ENCODE measurements at places on chromosomes 16 and 17.

DNA sequence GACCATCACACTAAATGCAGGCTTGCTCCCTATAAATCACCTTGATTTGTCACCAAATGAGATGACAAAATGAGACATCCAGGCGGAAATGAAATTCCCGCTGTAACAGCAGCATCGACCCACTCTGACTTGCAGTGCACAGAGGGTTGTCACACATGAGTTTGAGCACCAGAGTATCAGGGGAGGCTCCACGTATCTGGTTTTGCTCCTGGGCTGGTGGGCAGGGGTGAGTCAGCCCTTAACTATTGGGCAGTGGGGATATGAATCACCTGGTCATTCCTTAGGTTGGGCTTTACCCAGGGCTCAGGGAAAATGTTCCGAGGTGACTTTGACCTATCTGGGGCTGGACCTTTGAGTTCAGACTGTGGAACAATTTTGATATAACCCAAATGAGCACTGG is 245.2 kb upstream of the CCL2 start:
- DNase-seq: no peak

DNA sequence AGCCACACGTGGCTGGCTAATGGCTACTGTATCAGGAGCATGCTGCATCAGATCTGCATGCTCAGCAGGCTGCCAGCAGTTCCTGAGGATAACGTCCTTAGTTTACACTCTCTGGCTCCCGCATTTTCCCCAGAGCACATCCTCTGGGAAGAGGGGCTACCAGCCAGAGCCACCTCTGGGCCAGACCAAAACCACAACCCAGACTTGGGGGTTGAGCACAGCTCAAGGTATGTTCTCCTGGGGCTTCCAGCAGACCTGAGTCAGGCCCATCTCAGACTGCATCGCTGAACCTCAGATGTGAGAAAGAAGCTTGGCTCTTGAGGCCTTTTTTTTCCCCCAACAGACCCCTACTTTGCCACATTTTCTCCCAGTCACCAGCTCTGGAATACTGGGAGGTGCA is 23.7 kb upstream of the WSCD1 start:
- no peak for DNase-seq

DNA sequence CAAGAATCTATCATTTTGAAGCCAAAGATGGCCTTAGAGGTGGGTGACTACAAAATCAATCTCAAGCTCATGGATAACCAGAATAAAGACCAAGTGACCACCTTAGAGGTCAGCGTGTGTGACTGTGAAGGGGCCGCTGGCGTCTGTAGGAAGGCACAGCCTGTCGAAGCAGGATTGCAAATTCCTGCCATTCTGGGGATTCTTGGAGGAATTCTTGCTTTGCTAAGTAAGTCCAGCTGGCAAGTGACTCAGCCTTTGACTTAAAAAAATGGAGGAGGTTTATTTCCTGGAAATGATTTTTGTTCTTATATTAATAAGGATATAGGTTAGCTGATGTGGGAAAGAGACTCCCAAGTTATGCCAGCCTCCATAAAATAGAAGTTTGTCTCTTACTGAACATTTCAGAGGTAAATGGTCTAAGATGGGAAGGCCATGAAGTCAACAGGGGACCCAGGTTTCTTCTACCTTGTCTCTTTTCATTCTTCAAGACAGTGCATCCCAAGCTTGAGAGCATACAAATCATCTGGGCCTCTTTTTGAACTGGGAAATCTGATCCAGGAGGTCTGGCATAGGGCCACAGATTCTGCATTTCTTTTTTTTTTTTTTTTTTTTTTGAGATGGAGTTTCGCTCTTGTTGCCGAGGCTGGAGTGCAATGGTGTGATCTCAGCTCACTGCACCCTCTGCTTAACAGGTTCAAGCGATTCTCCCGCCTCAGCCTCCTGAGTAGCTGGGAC is 19.8 kb upstream of the TANGO6 start:
- peak; percentile 92 for DNase-seq

DNA sequence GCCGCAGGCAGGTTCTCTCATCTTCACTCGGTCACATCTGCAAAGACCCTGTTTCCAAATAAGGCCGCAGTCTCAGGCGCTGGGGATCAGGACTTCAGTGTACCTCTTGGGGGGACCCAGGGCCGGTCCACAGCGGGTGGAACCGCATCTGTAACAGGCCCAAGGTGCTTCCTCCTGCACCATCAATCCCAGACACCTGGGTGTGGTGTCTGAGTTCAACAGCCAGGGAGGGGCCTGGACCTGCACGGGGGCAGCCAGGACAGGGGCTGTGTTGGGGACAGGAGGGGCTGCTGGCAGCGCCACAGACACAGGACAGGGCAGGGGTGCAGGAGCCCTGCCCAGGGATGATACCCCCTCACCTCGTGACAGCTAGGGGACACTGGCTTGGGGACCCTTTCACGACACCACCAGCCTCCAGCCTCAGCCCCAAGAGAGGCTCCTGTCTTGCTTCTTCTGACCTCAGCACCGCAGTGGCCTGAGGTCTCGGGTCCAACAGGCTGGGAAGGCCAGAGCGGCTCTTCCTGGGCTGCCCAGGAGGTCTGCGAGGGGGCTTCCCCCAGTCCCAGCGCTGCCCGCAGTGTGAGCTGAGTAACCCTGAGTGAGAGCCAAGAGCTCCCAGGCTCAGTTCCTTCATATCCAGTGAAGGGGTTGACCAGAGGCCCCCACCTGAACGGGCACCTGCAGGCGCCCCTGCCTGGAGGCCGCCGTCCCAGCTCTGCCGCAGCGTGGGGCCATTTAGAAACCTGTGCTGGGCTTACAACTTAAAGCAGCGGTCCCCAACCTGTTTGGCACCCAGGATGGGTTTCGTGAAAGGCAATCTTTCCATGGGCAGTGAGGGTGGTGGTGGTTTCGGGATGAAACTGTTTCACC is 30.7 kb upstream of the BAHCC1 start:
- DNase-seq: no peak

GRCh38 chr17:82300707-82301270 is 16.6 kb downstream of the CD7 start:
- DNase-seq: peak; percentile 52

- no peak for DNase-seq
Observed at GRCh38 chr16:49593424-49594040, 219.9 kb downstream of the C16orf78 start.

DNA sequence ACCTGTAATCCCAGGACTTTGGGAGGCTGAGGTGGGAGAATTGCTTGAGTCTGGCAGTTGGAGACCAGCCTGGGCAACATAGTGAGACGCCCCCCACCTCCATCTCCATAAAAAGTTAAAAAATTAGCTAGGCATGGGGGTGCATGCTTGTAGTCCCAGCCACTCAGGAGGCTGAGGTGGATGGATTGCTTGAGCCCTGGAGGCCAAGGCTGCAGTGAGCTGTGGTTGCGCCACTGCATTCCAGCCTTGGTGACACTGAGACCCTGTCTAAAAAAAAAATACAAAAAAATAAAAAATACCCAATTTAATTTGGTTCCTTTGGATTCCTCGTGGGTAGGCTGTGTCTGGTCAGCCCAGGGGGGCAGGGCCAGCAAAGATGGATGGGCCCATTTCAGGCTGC is 26.1 kb upstream of the TAC4 start:
- DNase-seq: no peak

- DNase-seq: no peak
Observed at GRCh38 chr16:8686031-8686621, 11.7 kb downstream of the ABAT start.

All from choroid plexus epithelial cell (primary cell).